ENCODE measurements at places on chromosomes 5 and 9.

- no peak for DNase-seq
These were observed 187.8 kb downstream of the DEPDC1B start for GRCh38 chr5:60512117-60512516.

DNA sequence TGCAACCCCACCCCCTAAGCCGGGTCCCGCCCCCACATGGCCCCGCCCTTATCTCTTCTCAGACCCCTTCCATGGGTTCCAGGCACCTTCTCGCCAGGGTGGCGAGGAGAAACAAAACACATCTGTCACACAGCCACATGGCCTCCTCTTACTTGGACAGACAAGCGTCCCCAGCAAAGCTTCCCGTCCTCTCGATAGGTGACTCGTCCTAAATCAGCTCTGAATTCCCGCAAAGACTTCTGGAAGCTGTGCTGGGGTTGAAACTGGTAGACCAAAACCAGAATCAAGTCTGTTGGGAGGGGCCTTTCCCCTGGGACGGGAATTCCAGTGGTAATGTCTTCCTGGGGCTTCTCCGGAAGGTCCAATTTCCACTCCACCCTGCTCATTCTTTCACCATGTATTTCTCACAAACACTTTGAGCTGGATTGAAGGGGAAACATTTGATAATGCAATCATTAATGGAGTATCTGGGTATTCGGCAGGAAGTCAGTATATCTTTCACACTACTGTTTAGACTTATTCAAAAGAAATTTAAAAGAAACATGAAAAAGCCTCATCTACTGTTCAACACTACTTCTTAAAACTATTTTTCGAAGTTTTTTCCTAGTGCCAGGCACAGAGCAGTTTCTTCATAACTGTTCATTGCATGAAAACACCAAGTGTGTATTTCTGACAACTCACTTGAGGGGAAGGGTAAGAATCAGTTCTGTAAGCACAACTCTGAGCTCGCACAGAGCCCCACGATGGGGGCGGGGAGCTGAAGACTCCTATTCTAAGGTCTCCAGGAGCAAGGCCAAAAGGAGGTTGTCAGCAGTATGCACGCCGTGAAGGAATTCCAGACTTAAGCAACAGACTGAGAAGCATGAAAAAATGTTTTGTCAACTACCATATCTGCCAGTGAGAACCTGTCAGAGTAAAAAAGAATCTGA, 644 bp upstream of the CTNNAL1 start:
- peak; percentile 8 for DNase-seq

DNA sequence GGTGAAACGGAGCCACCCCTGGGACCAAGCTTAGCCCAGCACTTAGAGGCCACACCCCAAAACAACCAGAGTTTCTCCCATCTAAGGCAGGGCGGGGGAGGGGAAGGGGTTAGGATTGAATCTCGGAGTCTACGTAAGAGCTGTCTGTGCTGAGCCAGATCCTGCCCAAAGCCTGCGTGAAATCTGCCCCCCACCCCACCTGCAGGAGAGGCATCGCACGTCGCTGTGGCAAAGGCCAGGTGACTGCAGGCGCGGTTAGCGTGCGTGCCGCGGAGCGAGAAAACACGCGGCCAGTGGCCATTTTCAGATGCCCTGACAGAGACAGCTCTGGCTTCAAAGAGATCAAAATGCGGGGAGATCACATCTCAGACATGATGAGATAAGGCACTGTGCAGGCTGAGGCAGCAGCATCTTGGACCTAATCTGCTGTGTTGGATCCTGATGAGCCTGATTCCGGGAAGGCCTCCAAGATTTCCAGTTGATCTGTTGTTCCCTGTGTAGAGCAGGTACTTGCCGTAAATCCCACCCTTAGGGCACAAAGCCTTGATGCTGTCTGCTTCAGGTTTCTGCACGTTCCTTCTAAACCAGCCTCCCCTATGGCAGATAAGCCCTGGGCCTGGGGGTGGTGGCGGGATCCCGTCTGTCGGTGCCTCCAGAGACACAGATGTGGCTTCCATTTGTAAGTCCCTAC, 2.5 kb upstream of the QSOX2 start:
- DNase-seq: no peak

GRCh38 chr5:16618138-16618897, 1.5 kb upstream of the RETREG1 start:
- no peak for DNase-seq

DNA sequence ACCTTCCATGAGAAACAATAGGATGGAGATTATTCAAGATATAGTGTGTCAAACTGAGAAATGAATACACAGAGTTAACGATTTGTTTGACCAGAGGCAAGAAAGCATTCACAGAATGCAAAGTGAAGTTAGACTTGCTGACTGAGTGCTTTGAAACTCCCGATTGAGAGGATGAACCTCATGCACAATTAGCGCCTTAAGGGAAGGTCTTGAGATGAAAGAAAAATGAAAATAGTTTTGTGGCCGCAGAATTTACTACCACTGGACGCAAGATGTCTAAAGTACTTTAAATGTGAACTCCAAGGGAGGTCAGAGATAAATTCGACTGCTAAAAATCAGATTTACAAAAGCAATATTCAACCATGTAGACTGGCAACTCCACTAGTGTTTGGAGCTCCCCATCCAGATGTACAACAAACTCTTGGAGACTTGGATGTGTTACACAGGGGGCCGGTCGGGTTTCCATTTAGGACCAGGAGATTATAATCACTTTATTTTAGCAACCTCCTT, 707 bp upstream of the RIMOC1 start:
- peak; percentile 17 for DNase-seq

- no peak for DNase-seq
These were observed 27.4 kb upstream of the TCERG1 start for GRCh38 chr5:146419696-146420095.

DNA sequence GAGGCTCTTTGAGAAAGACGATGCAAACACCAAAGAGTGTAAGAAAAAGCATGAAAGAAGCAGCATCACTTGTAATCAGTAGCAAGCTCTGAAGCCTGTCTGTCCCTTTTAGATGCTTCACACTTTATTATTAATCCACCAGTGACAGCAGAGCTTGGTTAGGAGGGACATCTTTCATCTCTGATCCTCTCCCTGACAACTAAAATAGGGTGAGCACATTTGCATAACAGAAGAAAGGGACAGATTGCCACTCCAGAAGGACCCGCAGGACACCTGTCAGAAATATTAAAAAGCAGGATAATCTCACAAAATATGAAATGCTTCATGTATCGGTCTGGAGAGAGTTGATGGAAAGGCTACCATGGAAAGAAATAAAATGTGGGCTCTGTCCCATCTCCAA, 71.4 kb upstream of the MAP1B start:
- no peak for DNase-seq

GRCh38 chr5:68873198-68873597, 220.6 kb upstream of the SLC30A5 start:
- no peak for DNase-seq

GRCh38 chr5:45189481-45189880, 380.7 kb downstream of the MRPS30 start:
- no peak for DNase-seq

DNA sequence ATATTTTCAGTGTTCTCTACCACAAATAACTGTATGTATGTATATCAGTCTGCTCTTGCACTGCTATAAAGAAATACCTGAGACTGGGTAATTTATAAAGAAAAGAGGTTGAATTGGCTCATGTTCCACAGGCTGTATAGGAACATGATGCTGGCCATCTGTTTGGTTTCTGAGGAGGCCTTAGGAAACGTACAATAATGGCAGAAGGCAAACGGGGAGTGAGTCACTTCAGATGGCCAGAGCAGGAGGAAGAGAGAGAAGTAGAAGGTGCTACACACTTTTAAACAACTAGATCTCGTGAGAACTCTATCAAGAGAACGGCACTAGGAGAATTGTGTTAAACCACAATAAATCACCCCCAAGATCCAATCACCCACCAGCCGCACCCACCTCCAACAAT, 121.7 kb downstream of the ADAMTS6 start:
- DNase-seq: peak; percentile 27

GRCh38 chr5:176162198-176162597, 76.0 kb upstream of the SIMC1 start:
- DNase-seq: no peak

DNA sequence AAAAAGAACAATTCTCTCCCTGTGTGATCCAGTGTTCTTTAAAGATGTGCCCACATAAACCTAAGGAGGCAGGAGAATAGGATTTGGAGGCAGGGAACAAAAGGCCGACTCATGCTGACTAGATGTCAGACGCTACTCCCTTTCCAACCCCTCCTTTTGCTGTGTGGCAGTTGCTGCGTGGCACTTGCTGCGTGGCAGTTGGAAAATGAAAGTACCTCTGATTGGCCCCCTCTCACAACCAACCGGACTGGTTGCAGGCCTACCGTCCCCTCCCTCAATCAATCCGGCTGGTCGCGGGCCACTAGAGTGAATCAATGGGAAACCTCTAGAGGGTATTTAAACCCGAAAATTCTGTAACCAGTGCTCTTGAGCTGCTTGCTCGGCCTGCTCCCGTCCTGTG, 551.0 kb downstream of the KIF4B start:
- no peak for DNase-seq

GRCh38 chr5:168159425-168159824, 132.0 kb upstream of the WWC1 start:
- peak; percentile 22 for DNase-seq

GRCh38 chr9:71909887-71910649, 925 bp downstream of the ABHD17B start:
- DNase-seq: peak; percentile 60

DNA sequence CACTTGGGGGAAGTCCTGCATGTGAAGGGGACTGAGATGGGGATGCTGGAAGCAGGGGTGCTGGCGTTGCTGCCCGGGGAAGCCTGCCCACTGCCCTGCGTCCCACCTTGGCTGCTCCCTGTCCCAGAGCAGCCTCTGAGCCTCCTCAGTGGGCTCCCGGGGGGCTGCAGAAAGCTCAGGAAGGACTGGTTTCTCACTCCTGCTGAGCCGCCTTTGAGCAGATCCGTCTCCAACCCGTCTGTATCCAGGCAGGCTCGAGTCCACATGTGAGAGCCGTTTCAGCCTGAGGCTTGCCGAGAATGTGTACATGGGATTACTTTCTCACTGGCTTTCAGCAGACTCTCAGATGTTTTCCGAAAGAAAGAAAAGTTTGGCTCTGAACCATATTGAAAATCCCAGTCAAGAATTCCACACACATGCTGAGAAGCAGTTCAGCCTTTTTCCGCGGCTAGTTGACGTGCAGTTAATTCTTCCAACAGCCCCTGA, 95.3 kb upstream of the COL5A1 start:
- no peak for DNase-seq

- DNase-seq: no peak
These were observed 100.7 kb upstream of the TUT7 start for GRCh38 chr9:86454701-86455615.

- peak; percentile 81 for DNase-seq
These were observed 148.1 kb downstream of the PDE4D start for GRCh38 chr5:59745415-59745863.

DNA sequence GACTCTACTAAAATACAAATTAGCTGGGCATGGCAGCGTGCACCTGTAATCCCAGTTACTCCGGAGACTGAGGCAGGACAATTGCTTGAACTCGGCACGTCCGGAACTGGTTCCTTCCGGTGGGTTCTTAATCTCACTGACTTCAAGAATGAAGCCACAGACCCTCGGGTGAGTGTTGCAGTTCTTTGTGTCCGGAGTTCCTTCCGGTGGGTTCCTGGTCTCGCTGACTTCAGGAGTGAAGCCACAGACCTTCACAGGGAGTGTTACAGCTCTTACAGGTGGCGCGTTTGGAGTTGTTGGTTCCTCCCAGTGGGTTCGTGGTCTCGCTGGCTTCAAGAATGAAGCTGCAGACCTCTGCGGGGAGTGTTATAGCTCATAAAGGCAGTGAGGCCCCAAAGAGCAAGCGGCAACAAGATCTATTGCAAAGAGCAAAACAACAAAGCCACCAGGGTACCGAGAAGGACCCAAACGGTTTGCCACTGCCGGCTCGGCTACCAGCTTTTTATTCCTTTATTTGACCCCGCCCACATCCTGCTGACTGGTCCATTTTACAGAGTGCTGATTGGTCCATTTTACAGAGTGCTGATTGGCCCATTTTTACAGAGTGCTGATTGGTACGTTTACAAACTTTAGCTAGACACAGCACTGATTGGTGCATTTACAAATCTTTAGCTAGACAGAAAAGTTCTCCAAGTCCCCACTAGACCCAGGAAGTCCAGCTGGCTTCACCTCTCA, 28.6 kb upstream of the SLC6A19 start:
- DNase-seq: no peak

DNA sequence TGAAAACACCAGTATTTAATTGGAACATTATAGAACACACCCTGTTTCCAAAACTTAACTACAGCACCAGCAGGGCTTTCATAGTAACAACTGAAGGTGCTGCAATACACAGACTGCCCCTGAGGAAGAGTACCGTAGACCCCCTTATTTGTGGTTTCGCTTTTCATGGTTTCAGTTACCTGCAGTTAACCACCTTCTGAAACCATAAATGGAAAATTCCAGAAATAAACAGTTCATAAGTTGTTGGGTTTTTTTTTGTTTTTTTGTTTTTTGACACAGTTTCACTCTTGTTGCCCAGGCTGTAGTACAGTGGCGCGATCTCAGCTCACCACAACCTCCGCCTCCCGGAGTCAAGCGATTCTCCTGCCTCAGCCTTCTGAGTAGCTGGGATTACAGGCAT, 9.5 kb upstream of the GLDC start:
- DNase-seq: no peak

DNA sequence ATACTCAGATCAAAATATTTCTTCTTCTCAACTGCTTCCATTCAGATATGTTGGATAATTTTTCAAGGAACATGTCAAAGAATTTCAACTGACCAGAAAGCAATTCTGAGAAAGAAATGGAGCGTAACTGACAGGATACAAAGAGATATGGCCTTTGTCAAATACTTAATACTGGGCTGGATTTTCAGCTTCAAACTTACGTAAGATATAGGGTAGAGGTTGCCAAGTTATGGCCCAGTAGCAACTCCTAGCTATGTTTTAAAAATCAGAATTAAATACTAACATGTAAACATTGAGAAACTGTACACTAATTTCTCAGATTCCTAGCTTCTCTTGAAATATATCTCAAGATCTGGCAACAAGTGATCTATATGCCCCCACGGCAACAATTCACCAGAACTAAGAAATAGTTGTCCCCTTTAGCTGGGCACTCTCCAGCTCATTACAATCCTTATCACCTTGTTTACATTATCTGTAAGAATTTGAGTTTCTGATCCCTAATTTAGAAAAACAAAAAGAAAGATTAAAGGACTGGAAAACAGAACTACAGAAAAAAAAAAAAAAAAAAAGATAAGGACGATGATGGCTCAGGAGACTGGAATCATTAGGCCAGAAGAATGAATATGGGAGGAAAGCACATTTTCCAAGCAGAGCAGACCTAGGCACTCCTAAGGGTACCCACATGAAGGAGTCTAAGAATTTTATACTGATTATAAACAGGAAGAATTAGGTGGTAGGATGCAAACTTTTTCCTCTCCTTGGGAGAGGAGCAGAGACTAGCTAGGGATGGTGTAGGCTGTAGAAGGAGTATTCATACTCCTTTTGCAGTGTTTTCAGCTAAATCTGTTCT, 23.0 kb downstream of the INIP start:
- DNase-seq: no peak

- DNase-seq: no peak
These were observed 211.2 kb downstream of the DAB2IP start for GRCh38 chr9:121862371-121863332.

DNA sequence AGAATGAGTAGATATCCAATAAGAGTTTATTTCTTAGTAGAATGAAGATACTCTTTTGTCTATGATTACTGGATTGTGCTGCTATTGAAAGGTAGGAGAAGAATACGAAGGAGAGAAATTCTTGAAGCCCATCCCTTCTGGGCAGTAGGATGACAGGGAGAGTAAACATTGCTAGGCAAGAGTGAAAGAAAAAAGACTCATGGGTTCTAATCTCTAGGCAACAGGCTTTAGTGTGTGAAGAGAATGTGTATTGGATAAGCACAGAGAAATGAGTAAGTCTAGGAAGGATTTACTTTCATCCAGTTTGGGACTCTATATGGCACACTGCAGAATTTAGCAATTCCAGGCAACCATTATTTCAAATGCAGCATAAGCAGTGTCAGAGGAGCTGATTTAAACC, 216.0 kb downstream of the GABRG2 start:
- no peak for DNase-seq

Data from M059J (cell line).